ENCODE measurements at places on chromosomes 13 and 19.

DNA sequence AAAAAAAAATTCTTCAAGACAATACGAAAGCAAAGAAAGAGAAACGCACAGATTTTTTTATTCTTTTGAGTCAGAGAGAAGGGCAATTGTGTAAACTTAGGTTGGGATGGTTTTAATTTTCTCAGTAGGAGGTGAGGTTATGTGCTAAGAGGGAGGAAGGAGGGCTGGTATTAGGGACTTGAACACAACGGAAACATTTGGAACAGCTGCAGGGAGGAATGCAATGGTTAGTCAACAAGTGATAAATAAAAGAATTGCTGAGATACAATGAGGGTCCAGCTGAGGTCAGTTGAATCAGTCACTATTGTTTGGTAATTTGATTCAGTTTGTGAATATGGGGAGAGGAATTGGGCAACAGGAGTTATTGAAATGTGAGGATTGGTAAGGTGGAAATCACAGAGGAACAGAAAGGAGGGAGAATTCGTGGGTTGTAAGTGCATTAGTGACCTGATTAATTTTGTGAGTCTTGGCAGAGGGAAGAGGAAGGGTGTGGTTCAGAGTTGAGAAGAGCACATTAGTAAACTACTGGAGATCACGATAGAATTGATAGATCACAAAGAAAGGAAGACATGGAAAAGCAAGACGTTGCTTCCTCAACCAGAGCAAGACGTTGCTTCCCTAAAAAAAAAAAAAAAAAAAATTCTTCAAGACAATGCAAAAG, 499.5 kb upstream of the SPRY2 start:
- no peak for DNase-seq

GRCh38 chr13:20337884-20338551, 105.9 kb upstream of the GJB6 start:
- no peak for DNase-seq

- no peak for DNase-seq
These were observed 3.8 kb upstream of the SLC25A42 start for GRCh38 chr19:19059837-19060611.

DNA sequence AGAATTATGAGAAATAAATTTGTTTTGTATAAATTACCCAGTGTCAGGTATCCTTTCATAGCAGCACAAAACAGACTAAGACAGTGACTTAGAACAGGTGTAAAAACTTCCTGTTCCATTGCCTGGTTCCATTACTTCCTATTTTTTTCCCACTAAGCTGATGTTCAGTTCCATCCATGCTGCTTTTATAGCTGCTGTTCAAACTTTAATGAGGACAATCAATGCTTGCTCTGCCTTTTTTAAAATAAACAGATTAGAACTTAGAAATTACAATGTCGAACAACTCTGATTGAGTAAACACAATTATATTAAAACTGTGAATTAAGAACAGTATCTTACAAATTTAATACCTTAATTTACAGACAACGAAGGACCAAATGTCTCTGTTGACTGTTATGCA, 818.9 kb downstream of the OLFM4 start:
- no peak for DNase-seq

DNA sequence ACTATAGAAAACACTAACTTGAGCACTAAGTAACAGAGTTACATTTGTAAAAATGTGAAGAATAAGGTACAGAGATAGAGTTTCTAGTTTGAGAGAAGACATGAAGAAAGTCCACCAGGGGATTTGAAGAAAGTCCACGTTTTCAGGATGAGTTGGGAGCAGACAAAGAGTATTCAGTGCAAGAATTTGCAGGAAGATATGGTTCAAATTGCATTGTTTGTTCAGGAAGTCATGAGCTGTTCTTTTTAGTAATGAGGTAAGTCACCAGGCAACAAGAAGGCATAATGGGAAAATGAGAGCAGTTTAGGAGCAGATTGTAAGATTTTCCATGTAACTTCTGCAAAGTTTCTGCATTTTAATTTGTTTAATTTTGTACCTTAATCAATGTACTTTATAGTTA, 618.0 kb downstream of the DACH1 start:
- no peak for DNase-seq

GRCh38 chr19:49428547-49429451, 3.6 kb downstream of the GFY start:
- DNase-seq = no peak

DNA sequence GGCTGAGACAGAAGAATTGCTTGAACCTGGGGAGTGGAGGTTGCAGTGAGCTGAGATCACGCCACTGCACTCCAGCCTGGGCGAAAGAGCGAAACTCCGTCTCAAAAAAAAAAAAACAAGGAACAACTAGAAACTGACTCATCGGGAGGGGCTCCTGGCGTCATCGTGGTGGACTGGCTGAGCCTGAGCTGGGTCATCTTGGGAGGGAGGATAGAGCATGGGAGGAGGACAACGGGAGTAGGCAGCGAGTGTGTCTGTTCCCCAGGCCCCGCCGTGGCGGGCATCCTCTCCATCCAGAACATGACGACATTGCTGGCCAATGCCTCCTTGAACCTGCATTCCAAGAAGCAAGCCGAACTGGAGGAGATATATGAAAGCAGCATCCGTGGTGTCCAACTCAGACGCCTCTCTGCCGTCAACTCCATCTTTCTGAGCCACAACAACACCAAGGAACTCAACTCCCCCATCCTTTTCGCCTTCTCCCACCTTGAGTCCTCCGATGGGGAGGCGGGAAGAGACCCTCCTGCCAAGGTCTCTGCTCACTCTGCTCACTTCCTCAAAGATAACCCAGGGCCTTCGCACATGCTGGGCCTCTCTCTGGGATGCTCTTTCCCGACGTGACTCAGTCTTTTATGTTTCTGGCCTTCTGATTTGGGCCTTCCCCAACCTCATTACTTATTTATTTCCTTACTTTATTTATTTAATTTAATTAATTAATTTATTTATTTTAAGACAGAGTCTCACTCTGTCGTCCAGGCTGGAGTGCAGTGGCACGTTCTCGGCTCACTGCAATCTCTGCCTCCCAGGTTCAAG, 16.6 kb downstream of the DDX39A start:
- no peak for DNase-seq

DNA sequence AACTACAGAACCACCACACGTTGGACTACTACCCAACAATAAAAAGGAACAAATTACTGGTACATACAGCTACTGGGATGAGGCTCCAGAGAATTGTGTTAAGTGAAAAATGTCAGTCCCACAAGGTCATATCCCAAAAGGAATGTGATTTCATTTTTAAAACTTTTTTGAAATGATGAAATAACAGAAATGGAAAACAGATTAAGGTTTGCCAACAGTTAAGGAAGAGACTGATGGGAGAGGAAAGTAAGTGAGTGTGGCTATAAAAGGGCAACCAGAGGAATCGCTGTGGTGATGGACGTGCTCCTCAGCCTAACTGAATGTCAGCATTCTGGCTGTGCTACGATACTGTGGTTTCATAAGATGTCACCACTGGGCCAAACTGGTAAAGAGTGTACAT, 512.8 kb downstream of the UQCRFS1 start:
- no peak for DNase-seq

DNA sequence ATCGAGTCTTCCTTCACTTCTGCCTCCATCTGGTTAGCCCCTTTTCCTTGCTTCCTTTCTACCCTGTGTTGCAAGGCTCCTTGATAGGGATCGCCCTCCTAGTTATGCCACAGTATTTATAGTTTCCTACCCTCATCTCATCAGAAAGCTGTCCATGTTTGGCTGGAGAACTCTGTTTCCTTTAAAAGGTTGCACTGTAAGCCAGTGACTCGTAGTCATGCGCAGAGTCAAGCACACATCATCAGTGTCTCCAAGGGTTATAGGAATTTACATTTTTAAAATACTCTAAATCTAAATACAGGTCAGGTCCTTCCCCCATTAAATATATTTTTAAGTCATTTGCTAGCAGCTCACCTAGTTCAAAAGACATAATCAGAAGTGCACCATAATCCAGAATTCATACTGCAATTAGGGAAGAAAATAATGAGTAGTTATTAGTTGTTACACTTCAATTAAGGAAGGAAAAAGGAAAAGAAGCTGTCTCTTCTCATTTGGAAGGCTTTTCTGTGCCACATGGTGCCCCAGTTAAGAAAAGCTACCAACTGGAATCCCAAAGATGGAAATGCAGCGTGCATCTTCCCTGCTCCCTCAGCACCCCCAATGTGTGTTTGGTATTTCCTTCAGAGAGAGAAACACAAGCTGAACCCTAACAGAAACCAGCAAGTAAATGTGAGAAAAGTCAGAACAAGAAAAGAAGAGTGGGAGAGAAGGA, 81.0 kb downstream of the GPR12 start:
- no peak for DNase-seq

- no peak for DNase-seq
These were observed 601.0 kb downstream of the FGF9 start for GRCh38 chr13:22271903-22272302.

- no peak for DNase-seq
These were observed 273.8 kb downstream of the LIG4 start for GRCh38 chr13:107941345-107942029.

GRCh38 chr13:108268466-108269112, 929 bp upstream of the TNFSF13B start:
- no peak for DNase-seq

GRCh38 chr13:49711218-49711863, 20.1 kb upstream of the EBPL start:
- no peak for DNase-seq

DNA sequence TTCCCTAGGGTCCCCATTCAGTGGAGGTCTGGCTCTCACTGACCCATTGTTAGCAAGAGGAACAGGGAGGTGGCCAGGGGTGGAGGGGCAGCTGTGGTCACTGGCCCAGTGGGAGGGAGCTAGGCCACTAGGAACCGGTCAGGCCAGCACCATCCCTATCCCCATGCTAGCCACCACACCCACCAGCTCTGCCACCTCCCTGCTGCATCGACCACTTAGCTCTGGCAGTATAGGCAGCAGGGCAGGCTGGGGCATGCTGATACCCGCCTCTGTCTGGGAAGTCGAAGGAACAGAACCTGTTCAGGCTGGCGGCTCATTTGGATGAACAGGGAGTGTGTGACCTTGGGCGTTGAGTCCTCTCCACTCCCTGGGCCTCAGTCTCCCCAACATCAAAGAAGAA, 4.7 kb downstream of the PPP1R13L start:
- no peak for DNase-seq

- no peak for DNase-seq
These were observed 5.6 kb upstream of the MEDAG start for GRCh38 chr13:30900436-30900835.

DNA sequence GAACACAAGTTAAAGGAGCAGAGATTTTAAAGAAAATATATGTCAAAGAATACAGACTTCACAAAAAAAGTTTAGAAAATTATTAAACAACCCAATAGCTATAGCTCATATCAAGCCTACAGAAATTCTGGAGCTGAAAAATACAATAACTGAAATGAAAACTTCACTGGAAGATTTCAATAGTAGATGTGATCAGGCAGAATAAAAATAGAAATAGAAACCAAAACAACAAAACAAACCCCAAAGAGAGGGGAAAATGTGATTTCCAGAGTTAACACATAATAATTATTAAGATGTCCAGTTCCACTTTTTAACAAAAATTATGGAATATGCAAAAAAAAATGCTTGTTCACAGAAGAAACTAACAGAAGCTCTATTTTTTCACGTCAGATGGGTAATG, 23.6 kb downstream of the LRRC63 start:
- no peak for DNase-seq

- peak; percentile 31 for DNase-seq
These were observed at the start of gene GSX1 for GRCh38 chr13:27792393-27793218. Gene GSX1 (plus strand): TSS chr13:27792483. CDS start chr13:27792691, 208 bp downstream.

DNA sequence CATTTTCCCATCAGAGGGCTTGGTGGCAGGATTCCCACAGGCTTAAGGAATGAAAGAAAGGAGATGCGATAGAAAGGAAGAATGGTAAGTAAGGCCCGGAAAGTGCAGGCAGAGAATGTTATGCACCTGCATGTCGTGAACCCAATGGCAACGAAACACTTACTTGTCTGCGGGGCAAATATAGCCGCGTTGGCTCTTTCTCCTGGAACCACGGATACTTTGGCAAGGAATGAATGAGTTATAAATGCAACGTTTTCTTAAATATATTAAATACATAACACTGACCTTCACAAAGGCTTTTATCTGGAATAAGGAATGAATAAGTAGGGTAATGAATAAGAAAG, 192.1 kb downstream of the KATNAL1 start:
- DNase-seq = no peak

DNA sequence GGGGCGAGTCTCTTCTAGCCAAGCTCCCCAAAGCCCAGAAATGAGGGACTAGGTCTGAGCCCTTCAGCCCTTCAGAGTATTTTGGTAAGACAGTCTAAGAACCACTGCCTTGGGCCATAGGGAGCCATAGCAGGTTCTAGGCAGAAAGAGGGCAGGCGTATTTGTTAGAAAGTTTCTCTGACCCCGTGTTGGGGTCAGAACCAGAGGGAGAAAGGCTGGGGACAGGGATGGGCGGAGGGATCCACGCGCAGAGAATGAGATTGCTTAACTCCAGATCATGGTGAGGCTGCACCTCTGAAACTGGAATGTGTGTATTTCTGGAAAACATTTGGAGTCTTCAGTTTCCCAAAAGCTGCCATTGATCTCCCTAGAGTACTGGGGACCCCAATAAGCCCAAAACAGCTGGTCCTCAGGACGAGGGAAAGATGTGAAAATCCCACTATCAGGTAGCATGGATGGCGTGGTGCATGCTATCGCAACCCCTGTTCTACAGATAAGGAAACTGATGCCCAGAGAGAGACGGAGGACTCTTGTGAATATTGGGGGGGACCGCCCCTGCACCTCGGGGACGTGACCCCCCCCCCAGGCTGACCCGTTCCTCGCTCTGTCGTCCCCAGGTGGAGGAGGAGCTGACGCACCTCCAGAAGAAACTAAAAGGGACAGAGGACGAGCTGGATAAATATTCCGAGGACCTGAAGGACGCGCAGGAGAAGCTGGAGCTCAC, 703 bp upstream of the TPM4 start:
- no peak for DNase-seq

DNA sequence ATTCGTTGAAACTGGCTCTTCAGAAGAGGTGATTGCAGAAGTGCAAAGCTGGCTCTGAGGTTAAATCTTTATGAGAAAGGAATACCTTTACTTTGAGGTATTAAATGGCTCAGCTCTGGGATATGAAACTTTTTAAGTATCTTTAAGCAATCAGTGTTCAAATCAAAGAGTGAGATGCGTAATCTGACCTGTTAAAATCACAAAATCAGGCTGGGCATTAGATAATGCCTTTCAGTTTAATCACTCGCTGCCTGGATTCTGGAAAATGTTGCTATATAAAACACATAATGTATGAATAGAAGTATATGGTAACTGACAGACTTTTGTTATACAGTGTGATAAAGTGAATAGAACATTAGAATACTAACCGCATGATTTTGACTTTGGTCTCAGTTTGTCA, 2.0 kb upstream of the DGKH start:
- DNase-seq = no peak

- no peak for DNase-seq
These were observed 34.0 kb downstream of the WDR87 start for GRCh38 chr19:37872383-37872782.

GRCh38 chr13:73955977-73956500, 178.2 kb downstream of the KLF12 start:
- DNase-seq = no peak

GRCh38 chr13:35256459-35257148, 219.9 kb downstream of the MAB21L1 start:
- no peak for DNase-seq

- no peak for DNase-seq
These were observed 173.3 kb downstream of the COL4A1 start for GRCh38 chr13:110133425-110134235.

Data from CD8-positive, alpha-beta T cell (primary cell).